Stimulated activated CD8-positive, alpha-beta memory T cell treated with anti-CD3 and anti-CD28 coated beads, Interleukin-12 subunit alpha, Interleukin-12 subunit beta, amount 100 ng/mL, for 4 hours (primary cell): ENCODE measurements at places on chromosomes 6 and 20.

- DNase-seq: no peak
Measured at GRCh38 chr6:22497276-22497675, 72.1 kb upstream of the HDGFL1 start.

- DNase-seq: no peak
Measured at GRCh38 chr6:8047541-8048292, 16.5 kb downstream of the BLOC1S5 start.

- no peak for DNase-seq
Measured at GRCh38 chr6:157631838-157632614, 191.0 kb upstream of the SNX9 start.

DNA sequence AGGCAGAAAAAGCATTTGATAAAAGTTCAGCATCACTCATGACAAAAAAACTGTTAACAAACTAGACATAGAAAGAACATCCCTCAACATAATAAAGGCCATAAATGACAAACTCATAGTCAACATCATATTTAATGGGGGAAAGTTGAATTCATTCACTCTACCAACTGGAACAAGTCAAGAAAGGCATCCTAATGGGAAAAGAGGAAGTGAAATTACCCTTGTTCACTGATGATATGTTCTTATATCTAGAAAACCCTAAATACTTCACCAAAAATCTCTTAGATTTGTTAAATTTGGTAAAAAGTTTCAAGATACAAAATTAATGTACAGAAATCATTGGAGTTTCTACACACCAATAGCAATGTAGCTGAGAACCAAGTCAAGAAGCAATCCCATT, 48.9 kb downstream of the GGTLC1 start:
- DNase-seq: no peak

DNA sequence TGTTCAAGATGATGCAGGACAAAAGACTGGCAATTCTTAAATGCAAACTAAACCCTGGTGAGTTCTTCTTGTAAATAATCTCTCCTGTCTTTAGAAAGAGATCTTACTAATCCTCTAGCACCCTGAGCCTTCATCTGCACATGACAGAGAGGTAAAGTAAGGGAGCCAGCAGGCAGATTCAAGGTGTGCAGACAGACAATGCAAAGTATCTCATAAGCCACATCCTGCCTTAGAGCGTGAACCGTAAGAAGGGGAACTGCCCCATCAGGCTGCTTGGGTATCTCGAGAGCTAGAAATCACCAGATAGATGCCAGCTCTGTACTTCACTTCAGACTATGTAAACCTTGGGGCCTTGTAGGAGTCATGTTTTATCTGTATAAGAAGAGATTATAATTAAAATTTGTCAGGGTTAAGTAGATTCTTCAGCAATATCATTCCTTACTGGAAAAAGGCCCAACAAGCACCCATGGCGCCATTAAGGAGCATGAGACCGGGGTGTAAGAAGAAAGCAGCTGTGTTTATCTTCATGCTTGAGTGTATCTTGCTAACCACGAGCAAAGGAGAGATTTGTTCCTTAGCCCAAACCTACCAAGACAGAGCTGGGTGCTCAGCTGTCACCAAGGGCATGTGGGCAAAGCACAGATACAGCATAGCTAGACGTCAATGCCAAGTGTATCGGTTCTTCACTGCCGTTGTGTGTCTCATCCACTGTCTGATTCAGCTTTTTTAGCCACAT, 24.4 kb downstream of the CNR1 start:
- DNase-seq: no peak

DNA sequence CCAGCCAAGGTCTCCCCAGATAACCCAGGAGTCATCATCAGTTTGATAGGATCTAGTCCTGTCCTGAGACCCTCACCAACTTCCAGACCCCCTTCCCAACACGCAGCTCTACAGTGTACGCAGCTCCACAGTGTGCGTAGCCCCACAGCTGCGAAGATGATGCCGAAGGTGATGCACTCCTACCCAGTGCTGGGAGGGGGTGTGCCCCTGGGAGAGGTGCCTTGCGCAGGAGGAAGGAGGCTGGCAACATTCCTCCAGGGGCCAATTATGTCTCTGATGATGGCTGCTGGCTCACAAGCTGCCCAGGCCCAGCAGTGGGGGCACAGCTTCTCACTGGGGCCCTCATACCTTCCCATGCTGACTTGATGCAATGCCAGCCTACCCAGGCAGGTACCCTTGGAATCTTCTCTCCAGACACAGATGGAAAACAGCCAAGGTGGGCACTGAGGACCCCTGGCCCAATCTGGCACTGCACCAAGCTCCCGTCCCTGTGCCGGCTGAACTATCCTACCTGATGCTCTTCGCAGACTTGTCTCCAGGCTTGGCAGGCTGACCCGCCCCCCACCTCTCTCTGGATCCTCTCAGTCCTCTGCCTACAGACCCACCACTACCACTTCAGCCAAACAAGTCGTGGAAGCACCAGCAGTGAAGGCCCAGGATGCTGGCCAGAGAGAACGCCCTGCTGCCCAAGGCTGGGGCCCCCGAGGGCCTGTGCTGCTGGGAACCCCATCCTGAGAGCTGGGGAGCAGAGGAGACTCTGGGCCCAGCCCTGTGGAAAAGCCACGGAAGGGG, 1.4 kb downstream of the ZNF512B start:
- DNase-seq: no peak

DNA sequence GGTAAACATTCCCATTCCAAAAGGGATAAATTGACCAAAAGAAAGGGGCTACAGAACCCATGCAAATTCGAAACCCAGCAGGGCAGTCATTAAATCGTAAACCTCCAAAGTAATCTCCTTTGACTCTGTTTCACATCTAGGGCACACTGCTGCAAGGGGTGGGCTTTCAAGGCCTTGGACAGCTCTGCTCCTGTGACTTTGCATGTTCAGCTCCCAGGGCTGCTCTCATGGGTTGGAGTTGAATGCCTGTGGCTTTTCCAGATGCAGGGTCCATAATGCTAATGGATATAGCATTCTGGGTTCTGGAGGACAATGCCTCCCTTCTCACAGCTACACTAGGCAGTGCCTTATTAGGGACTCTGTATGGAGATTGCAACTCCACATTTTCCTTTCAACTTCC, 211.9 kb upstream of the MANEA start:
- DNase-seq: no peak

DNA sequence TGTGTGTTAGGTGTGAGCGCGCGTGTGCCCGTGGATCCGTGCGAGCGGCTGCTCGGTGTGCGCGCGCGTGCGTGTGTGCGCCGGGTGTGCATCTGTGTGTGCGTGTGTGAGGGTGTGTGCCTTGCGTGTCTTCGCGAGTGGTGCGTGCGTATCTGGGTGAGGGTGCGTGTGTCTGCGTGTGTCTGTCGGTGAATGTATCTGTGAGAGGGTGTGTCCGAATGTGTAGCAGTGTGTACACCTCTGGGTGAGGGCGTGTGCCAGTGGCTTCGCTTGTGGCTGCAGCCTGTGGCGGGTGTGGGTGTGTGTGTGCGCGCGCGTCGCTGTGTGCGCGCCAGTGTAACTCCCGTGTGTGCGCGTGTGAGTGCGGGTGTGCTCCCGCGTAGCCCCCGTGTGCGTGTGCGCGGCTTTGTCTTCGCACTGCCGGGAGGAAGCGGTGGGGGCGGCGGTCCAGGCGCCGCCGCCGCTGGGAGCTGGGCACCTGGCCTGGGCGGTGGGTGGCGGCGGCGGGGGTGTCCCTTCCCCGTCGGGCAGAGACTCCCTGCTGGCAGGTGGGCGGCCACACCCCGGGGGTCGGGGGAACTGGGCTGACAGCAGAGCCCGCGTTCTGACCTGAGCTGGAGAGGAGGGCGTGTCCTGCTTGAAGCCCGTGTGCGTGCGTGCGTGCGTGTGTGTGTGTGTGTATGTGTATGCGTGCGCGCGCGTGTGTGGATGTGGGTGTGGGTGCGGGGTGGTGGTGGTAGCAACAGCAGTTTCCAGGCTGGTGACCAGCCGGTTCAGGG, 61.3 kb upstream of the EPB41L1 start:
- DNase-seq: no peak

DNA sequence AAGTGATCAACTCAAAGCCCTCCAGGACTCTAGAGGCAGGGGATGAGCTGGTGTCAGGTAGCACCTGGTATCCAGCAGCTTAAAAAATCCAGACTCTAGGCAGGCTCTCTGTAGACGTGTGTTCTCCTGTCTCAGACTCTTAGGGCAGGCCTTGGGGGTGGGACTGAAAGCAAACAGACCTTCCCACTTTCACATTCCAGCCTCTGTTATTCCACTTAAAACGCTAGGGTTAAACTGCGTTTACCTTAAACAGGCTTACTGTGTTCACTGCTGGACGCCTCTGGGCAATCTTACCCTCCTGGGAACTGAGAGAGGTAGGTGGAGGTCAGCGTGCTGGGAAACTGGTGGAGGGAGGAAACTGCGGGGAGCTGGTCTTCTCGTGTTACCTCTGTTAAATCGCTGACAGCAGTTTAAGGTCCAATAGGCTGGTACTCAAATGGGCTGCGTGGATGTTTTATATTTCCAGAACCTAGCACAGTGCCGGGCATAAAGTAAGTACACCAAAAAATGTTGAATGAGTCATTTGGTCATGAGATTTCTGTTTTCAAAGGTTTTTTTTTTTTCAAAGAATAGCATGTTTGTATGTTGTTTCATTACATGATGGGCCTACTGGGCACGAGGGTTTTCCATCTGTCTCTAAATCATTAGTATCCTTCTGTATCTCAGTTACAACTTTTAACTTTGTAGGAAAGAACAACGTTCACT, at the start of gene GCNT2:
Gene GCNT2, plus strand, starts transcription at position 248 of the 705 bp plus-strand sequence. CDS start 7,561 bp downstream, outside the sequence.
- DNase-seq: no peak

- no peak for DNase-seq
Measured at GRCh38 chr6:107059606-107060005, 31.6 kb downstream of the MTRES1 start.

GRCh38 chr6:41455818-41456217, 90.4 kb upstream of the FOXP4 start:
- DNase-seq: no peak

GRCh38 chr6:157593596-157593995, 212.6 kb downstream of the ZDHHC14 start:
- no peak for DNase-seq

- no peak for DNase-seq
Measured at GRCh38 chr6:119280668-119281067, 68.9 kb downstream of the MAN1A1 start.

- DNase-seq: no peak
Measured at GRCh38 chr6:52982680-52983079, 12.4 kb downstream of the GSTA4 start.

DNA sequence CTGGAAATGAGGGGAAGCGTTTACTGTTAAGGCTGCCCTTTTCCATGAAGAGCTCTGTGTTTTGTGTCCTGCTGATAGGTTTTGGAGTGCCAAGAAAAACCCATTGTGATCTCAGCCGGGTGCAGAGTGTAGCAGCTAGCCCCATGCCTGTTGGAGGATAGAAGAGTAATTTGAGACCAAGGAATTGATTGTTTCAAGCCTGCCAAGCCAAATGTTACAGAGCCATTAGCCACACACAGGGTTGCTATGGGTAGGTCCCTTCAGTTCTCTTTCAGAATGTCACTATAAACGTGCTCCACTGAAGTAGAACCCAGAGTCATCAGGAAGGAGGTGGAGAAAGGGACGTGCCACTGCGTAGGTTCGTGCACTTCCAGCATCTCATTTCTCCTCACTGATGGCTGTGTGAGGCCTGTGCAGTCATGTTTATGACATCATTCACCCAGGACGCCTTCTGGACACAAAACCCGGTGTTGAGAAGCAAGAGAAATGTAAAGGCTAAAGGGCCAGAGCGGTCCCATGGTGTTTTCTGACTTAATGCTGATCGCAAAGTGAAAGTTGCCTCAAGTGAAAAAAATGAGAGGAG, 6.6 kb downstream of the GMPR start:
- no peak for DNase-seq

- no peak for DNase-seq
Measured at GRCh38 chr6:156691018-156691417, 86.2 kb upstream of the ARID1B start.

- DNase-seq: peak; percentile 25
Measured at GRCh38 chr20:60057123-60057865, 99.1 kb downstream of the CDH26 start.

- DNase-seq: no peak
Measured at GRCh38 chr20:14559612-14560011, 222.2 kb upstream of the FLRT3 start.

DNA sequence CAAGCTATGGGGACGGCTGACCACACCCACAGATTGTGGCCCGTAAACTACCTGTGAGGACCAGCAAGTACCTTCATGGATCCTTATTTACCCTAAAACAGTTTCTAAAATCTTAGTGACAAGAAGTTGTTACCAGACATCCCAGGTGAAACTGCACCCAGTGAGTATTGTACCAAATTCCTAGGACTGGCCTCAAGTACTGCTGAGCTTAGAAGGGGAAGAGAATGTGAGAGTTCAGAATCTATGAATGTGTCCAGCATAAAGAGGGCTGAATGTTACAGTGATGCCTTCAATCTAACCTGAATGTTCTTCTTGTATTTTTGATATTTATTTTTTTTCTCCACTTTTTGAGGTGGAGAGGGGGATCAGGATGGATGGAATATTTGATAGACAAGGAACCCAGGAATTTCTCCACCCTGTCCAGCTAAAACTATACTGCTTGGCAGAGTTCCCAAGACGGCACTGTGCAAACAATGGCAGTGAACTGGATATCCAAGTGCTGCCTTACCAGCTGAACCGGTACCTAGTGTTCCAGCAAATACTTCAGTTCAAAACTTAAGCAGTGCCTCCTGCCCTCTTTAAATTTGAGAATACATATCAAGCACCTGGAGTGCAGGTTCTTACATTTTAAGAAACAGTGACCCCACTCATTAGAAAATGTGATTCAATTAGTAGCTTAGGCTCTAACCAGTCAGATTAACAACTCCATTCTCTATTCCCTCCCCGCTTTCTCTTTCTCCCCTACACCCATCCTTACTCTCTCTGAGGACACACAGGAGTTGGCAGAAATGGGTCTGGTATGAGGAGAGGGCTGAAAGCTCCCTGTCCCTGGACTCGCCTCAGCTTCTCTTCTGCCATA, 427.3 kb upstream of the FLRT3 start:
- DNase-seq: no peak

- DNase-seq: no peak
Measured at GRCh38 chr6:162017536-162017935, 710.0 kb downstream of the PRKN start.

GRCh38 chr20:32434434-32434833, 76.3 kb downstream of the ASXL1 start:
- DNase-seq: no peak

GRCh38 chr6:128071212-128071611, 170.4 kb upstream of the THEMIS start:
- no peak for DNase-seq

GRCh38 chr6:147285087-147285855, 81.1 kb downstream of the STXBP5 start:
- DNase-seq: no peak

DNA sequence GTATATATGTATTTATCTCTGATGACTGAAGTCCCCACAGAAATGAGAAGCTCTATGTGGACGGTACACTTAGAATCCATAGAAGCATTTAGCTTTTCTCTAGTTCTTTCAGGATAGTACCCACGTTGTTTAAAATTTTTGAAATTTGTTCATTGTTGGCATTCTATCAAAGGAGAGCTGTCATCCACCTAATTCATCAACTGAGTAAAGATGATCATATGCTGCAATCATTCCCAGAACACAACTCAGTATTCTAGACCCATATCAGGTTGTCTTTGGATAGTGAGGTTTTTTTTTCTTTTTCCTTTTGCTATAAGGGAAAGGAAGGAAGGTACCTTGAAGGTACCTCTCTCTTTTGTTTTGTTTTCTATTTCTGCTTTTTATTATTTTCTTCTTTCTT, 9.3 kb downstream of the SERAC1 start:
- no peak for DNase-seq
